ENCODE measurements at places on chromosomes 1 and 21.

DNA sequence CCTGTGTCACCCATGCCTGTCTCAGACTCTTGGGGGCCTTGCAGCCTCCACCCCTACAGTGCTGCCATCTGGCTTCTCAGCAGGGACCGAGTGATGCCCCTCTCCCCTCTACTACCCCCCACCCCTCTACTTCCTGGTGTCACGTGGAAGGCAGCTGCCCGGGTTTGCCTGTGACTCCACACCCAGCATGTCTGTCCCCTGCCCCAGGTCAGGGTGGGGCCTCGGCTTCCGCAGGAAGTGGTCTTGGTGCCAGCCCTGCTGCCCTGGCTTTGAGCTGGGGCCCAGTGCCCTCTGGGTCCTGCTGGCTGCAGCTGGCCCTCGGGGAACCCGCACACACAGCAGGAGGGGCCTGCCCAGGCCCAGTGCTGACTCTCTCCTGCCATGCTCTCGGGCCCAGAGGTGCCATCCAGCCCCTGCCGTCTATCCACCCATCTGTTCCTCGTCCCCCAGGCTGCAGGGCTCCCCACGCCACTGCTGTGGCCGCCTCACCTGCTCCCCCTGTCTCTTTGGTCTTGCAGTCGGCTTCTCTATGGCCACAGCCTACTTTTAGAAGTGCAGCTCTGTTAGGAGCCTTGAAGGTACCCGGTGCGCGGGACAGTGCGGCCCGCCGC, 24.0 kb downstream of the PLCH2 start:
- DNase-seq = no peak

GRCh38 chr21:41559658-41560631, 52.0 kb upstream of the TMPRSS2 start:
- DNase-seq = no peak

DNA sequence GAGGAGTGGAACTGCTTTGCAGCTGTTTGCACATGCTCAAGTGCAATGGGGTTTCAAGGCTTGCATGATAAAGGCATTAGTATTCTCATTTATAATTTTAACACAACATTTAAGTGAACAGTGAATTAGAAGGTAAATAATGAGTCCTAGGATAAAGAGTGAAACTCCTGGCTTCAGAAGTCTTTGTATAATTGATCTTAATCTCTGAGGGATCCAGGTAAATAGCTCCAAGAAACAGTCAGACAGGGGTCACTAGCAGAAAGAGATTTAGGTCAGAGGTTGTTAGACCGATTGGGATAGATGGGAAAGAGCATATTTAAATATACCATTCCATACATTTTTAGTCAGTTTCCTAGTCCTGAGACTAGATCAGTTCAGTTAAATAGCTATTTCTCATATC, 14.1 kb upstream of the THEM4 start:
- DNase-seq = no peak

GRCh38 chr1:244634546-244634945, 18.4 kb upstream of the DESI2 start:
- peak; percentile 15 for DNase-seq

DNA sequence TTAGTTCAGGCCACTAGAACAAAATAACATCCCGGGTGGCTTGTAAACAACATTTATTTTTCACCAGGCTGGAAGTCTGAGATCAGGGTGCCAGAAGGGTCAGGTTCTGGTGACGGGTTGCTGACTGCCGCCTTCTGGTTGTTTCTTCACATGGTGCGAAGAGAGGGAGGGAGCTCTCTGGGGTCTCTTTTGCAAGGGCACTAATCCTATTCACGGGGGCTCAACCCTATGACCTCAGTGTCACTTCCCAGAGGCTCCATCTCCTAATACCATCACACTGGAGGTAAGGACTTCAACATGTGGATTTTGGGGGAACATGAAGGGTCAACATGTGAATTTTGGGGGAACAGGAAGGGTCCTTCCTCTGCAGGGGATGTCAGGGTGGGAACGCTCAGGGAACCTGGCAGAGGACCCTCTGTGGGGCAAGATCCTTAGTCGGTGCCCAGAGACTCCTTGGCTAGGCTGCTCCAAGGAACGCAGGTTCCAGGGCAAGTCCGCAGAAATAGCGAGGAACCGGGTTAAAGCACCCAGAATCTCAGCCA, 8.7 kb upstream of the C2CD2 start:
- no peak for DNase-seq

GRCh38 chr1:162070825-162071224, 1.3 kb downstream of the NOS1AP start:
- no peak for DNase-seq

GRCh38 chr1:61782771-61783170, 40.5 kb downstream of the PATJ start:
- no peak for DNase-seq

GRCh38 chr1:84773195-84773594, 82.9 kb upstream of the SSX2IP start:
- no peak for DNase-seq

GRCh38 chr1:169694304-169695075, 16.9 kb downstream of the SELL start:
- peak; percentile 33 for DNase-seq

GRCh38 chr21:25118648-25119047, 488.6 kb downstream of the MRPL39 start:
- no peak for DNase-seq

- no peak for DNase-seq
Measured at GRCh38 chr21:36706482-36706852, 7.6 kb downstream of the SIM2 start.

GRCh38 chr1:21590126-21590880, 78.9 kb downstream of the RAP1GAP start:
- no peak for DNase-seq

GRCh38 chr1:37471345-37472231, 2.8 kb upstream of the ZC3H12A start:
- DNase-seq = peak; percentile 84

DNA sequence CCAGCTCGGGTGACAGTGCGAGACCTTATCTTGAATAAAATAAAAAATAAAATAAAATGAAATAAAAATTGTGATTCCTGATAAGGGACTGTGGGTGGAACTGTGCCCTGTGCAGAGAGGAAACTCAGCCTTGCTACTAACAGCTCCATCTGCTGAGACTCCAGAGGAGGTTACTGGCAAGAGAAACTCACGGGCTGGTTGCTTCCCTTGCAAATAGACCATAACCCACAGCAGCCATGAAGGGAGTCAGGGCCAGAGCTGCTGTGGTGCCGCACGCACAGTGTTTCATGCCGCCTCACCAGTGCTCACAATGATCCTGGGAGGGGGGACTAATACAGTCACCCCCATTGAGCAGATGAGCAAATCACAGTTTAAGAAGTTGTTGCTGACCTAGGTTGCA, 13.7 kb downstream of the ZBTB17 start:
- no peak for DNase-seq

DNA sequence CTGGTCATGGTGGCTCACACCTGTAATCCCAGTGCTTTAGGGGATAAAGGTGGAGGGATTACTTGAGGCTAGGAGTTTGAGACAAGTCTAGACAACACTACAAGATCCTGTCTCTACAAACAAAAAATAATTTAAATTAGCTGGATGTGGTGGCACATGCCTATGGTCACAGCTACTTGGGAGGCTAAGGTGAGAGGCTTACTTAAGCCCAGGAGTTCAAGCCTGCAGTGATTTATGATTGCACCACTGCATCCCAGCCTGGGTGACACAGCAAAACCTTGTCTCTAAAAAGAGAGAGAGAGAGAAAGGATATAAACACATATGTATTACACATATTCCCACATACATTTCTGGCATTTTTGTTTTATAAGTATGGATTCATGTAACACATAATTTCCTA, 325.2 kb downstream of the DUSP10 start:
- no peak for DNase-seq

DNA sequence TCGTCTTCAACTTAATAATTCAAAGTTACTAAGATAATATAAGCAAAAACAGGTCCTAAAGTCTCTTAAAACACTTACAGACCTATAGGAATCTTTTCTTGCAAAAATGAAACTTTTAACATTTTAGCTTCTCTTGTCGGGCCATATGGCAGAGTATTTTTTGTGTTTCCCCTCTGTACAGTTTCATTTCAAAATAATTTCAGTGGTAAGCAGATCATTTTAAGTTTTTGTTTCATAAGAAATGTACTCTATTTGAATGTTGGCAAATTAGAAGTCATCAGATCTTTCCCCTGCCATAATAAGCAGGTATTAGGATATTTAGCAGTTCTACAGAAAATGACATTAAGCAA, 37.9 kb downstream of the RGL1 start:
- no peak for DNase-seq

- no peak for DNase-seq
Measured at GRCh38 chr1:199811163-199811562, 216.3 kb upstream of the NR5A2 start.

GRCh38 chr1:230964896-230965295, 13.8 kb downstream of the TTC13 start:
- no peak for DNase-seq

DNA sequence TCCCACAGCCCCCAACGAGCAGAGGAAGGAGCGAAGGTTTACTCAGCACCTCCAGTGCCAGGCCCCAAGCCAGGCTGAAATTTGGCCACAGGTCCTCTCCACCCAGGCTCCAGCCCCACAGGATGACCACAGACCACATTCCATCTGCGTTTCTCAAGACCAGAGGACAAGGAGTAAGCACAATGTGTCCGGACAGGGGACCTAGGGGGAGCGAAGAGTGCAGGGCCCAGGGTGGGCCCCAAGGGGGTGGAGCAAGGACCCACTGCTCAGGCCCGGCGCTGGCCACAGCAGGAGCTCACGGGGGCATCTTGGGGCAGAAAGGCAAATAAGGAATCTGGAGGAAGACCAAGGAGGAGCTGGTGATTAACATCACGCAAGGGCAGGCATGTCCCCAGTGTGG, 100.5 kb downstream of the NPHP4 start:
- no peak for DNase-seq

DNA sequence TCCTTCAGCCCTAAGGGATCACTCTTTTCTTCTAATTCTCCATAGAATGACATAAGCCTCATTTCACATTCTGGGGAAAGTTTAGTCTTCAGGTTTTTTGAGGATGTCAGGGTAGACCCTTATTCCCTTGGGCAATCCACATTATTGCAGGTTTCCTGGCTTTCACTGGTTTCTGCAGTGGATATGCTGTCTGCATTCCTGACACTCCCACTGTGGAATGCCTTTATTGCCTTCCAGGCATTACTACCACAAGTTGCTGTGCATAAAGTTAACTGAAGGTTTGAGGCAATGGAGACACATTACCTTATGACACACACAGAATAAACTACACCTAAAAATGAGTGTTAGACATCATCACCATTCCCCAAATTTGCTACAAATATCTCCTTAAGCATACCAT, 12.7 kb downstream of the FASLG start:
- DNase-seq = no peak

GRCh38 chr1:109493805-109494539, at the start of gene CYB561D1:
TSS of gene CYB561D1 (plus strand) at chr1:109494094. CDS start at chr1:109494140, 46 bp downstream.
- peak; percentile 74 for DNase-seq

- DNase-seq = no peak
Measured at GRCh38 chr1:61642475-61643232, 82.3 kb downstream of the TM2D1 start.

- no peak for DNase-seq
Measured at GRCh38 chr1:78687914-78688313, 38.3 kb downstream of the IFI44 start.

Measured in Kasumi-1 (cell line).